Dermis microvascular lymphatic vessel endothelial cell (primary cell): ENCODE measurements at places on chromosomes 3 and 15. TPM values are rescaled to one million over a fixed set of nuclear protein-coding genes. Genes with fewer than 3 reads are reported as not detected.

TRIM42 gene
- total RNA-seq = not detected in 2 replicates

CDHR4 gene
- total RNA-seq = not detected in 2 replicates

CYP11A1 gene
- not detected in 2 replicates for total RNA-seq

- DNase-seq = no peak
Observed at GRCh38 chr3:170196833-170197232, 15.3 kb upstream of the PHC3 start.

GRCh38 chr15:40878785-40879184, 4.8 kb upstream of the RHOV start:
- DNase-seq = no peak

DNA sequence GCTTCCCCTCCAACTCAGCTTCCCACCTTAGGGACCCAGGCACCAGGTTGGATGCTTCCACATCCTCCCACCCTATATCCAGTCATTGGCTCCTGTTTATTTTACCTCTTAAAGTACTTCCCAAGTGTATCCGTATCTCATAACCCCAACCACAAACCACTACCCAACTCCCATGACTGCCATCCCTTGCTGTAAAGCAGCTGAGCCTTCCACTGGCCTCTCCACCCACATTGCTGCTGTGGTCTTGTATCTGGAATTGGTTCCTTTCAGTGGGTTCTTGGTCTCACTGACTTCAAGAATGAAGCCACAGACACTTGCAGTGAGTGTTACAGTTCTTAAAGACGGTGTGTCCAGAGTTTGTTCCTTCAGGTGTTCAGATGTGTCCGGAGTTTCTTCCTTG, 79.8 kb upstream of the HRH1 start:
- no peak for DNase-seq
